NCI-H2029 treated with DMSO at 0.1 percent for 48 hours (cell line): ENCODE measurements at places on chromosomes 16 and 17.

DNA sequence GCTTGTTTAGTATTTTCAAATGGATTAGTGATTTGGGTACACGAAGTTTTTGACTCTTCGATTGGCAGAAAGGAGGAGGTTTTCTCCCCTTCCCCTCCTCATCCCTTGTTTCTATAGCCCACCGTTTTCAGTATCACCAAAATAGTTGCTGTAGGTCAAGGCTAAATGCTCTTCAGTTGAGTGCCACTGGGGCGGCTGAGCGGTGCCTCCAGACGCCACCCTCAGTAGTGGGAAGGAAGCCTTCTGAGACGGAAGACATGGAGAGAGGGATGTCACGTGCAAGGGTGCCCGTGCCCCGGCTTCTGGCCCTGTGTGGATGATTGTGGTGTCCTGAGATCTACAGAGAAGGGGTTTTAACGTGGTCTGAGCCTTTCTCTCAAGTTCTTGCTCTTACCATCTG lies 39.7 kb upstream of the CRISPLD2 start:
- DNase-seq: no peak

- no peak for DNase-seq
These were observed 8.3 kb upstream of the GUCY2D start for GRCh38 chr17:7993972-7994589.

DNA sequence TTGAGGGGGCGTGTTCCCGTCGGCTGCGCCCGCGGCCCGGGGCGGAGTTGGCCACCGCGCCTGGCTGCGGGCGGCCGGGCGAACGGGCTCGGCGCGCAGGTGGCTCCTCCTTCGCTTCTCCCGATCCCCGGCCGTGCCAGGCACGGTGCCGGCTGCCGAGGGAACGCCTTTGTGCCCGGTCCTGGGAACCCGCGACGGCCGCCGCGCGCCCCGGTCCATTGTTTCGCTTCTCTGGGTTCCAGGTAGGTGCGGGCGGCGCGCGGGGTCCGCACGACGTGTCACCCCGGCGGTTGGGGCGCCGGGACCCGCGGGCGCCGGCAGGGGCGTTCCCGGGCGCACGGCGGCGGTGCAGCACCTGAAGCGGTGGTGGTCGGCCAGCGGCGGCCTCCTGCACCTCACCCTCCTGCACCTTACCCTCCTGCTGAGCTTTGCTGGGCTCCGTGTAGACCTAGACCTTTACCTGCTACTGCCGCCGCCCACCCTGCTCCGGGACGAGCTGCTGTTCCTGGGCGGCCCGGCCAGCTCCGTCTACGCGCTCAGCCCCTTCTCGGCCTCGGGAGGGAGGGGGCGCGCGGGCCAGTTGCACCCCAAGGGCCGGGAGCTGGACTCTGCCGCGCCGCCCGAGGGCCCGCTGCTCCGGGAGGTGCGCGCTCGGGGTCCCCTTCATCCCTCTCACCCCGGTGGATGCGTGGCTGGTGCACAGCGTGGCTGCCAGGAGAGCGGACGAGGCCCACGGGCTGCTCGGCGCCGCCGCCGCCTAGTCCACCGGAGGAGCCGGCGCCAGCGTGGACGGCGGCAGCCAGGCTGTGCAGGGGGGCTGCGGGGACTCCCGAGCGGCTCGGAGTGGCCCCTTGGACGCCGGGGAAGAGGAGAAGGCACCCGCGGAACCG lies 99.9 kb downstream of the EFCAB13 start:
- DNase-seq: no peak

GRCh38 chr16:80663078-80663477 lies 122.3 kb downstream of the DYNLRB2 start:
- no peak for DNase-seq

- peak; percentile 32 for DNase-seq
These were observed 90.6 kb upstream of the CDH5 start for GRCh38 chr16:66275775-66276428.

DNA sequence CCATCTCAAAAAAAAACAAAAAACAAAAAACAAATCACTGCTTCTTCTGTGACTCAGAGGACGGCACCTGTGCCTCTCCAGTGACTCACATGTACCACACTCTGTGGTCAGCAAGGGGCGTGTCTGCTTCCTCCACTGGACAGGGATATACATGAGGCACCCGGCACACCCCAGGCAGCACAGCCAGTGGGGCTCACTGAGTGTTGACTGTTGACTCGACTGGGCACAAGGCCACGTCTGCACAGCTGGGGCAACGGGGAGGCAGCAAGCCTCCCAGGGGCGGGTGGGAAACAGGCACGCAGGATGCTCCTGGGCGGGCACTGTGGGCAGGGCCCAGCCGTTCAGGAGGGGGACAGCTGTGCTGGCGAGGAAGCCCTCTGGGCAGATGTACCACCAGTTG lies 64.1 kb downstream of the TIMM22 start:
- no peak for DNase-seq

DNA sequence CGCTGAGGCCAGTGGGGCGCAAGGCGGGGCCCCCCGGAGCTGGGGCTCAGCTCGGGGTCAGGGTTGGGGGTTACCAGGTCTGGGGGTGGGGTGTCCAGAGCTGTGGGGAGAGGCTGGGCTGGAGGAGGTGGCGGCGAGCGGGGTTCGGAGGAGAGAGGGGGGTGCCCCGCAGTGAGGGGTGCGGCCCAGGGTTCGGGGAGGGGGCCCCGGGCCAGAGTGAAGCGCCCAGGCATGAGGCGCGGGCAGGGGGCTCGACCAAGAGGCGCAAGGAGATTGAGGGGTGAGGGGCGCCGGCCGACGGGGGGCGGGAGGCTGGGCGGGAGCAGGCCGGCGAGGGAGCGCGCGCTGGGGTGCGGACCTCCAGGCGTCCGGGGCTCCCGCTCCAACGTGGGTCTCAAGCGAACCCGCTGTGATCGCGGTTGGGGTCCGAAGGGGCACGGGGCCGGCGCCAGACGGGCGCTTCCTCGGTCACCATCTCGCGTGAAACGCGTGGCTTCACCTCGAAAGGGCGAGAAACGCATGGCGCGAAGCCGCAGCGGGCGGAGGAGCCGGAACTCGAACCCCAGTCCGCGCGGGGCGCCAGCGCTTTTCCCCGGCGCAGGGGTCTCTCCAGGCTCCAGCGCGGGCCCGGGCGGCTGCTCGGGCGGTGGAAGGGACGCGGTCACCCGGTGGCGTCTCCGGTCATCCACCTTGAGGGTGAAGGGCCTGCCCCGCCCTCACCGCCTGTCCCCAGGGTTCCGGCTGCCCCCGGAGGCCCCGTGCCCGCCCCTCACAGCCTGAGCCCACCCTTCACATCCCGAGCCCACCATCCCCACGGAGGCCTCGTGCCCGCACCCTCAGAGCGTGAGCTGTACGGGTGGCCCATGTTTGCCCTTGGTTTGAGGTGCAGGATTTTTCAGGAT lies 846 bp downstream of the CPNE7 start:
- no peak for DNase-seq

- DNase-seq: no peak
These were observed 45.3 kb upstream of the ZCCHC14 start for GRCh38 chr16:87538160-87538559.

GRCh38 chr16:66477028-66477515 lies 50.0 kb downstream of the BEAN1 start:
- DNase-seq: no peak

DNA sequence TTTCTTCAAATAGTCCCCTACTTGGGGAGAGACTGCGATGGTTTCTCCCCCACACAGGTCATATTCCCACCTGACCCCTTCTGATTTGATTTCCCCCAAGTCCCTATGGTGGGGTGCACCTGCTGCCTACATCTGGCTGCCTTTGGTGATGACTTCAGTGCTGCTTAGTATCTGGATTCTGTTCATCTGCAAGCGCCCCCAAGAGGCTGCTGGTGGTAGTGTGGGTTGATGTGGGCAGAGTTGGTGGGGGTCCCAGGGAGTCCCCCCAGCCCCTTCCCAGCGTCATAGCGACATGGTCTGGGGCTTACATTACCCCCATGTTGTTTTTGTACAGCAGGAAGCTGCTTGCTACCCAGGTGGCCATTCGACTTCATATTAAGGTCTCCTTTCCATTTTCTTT lies 99.2 kb downstream of the NTN1 start:
- no peak for DNase-seq

- no peak for DNase-seq
These were observed 12.7 kb downstream of the SLC5A11 start for GRCh38 chr16:24858219-24859041.

GRCh38 chr16:2028146-2028545 lies 1.4 kb downstream of the NHERF2 start:
- DNase-seq: no peak
